ENCODE measurements at places on chromosomes 2 and 18. TPM values are rescaled to one million over a fixed set of nuclear protein-coding genes. Genes with fewer than 3 reads are reported as not detected.

Gene LRRC30
- not detected for total RNA-seq

Gene LYPD6B
- total RNA-seq, result 3.4 TPM

Gene SERPINB13
- total RNA-seq, result 0.11 TPM

Gene GRHL1
- total RNA-seq, result 3.4 TPM

Gene APLF
- 3.2 TPM for total RNA-seq

DNA sequence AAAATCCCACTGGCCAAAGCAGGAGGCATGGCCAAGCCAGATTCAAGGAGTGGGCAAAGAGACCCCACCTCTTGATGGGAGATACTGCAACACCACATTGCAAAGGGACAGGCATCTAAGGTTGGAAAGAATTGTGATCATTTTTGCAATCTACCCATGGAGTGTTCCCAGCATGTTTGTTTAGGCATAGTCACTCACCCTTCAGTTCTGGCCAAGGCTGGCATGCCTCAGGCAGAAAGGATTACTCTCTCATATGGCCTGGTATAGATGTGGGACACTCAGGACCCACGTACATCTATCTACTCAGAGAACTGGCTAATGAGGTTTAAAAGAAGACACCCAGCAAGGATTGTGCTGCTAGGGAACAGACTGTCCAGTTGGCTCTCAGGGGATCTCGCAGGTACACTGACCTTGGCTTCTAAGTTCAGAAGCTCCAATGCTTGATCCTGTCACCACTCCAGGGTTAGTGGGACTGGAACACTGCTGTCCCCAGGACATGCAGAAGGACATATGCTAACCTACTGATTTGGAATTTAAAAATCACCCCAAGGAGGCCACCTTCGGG is 183.7 kb downstream of the KLHL29 start:
- ATAC-seq, result no peak

- no peak for ATAC-seq
Observed at GRCh38 chr2:224711381-224711780, 4.8 kb downstream of the CCDC195 start.

DNA sequence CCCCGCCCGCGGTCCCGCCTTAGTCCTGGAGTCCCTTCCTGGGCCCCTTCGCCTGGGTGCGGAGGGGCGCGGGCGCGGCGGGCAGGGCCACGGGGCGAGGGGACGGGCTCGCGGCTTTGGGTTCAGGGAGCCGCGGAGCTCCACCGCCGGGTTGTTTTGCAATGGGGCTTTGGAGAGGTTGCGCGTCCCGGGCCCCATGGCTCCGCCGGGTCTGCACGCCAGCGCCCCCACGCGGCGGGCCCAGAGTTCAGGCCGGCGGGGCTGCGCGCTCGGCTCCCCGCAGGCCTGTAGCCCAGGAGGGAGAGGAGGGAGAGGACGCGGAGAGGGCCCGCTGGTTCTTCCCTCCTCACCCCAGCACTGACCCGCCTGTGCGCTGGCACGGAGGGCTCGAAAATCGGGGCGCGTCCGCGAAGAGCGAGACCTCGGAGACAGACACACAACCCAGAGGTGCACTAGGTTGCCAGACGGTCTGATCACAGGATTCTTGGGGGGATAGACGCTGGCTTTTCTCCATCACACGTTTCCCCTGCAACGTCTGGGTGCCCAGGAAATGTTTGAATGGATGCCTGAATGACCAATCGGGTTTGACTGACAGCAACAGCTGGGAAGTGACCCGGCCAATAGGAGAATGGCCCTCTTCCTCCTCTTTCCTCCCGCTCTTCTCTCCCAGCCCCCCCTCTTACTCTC is 4.9 kb upstream of the SIX2 start:
- peak; percentile 6 for ATAC-seq

DNA sequence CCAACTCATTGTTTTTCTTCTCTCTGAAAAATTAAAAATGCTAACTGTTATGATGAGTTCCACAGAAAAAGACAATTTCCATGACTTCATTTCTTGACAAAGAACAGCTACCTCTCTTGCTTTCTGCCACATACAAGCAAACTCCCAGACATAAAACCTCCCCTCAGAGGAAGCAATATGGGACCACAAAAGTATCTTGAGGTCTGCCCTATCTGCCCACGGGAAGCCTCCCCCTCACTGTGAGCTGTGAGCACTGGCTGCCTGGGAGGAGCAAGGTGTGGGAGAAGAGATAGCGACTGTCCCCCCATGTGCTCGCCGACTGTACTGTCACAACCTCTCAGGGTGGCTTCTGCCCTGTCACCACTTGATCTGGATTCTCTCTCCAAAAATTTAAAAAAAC is 69.7 kb upstream of the NRP2 start:
- ATAC-seq, result no peak

DNA sequence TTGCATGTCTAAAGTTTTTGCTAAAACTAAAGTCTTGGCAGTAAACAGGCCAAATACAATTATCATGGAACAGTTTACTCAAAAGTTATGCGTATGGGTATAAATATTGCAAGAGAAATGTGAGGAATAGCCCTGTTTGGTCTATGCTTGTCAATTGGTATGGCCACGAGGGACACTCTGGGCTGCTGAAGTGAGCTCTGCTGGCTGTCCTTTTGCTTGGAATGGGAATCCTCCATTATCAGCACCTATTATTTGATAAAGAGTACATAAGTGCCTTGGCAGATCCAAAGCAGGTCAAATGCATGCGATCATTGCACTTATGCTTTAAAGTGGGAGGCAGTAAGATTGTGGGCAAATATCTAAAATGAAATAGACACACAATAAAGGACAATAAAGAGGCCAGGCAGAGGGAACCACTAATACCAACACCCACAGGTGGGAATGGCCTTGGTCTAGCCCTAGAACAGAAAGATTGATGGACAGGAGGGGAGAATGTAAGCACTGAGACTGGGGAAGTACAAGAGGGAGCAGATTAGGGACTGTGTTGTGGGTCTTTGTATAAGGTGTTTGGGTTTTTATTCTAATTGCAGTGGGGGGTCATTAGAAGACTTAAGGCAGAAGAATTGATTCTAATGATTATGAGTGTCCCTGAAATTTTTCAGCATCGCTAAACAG is 60.0 kb upstream of the NOSTRIN start:
- ATAC-seq, result no peak

GRCh38 chr18:40866013-40866645 is 1088.9 kb upstream of the PIK3C3 start:
- no peak for ATAC-seq
